ENCODE measurements at places on chromosomes 13 and 19.

DNA sequence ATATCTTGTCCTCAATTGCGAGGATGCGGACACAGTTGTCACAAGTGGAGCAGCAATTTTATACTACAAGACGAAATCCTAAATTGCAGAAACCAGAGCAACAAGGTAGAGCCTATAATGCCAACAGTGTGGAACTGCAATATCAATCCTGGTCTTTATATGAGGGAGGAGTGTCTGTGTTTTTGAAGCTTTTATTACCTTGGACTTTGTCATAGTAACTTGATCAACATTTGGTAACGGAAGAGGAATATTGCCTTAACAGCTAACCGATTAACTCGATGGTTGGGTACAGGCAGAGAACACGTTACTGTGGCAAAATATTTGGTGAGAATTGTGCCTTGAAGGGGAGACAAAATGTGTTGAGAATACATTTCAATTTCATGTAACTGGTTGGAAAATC, 661.5 kb downstream of the FGF9 start:
- DNase-seq: no peak

DNA sequence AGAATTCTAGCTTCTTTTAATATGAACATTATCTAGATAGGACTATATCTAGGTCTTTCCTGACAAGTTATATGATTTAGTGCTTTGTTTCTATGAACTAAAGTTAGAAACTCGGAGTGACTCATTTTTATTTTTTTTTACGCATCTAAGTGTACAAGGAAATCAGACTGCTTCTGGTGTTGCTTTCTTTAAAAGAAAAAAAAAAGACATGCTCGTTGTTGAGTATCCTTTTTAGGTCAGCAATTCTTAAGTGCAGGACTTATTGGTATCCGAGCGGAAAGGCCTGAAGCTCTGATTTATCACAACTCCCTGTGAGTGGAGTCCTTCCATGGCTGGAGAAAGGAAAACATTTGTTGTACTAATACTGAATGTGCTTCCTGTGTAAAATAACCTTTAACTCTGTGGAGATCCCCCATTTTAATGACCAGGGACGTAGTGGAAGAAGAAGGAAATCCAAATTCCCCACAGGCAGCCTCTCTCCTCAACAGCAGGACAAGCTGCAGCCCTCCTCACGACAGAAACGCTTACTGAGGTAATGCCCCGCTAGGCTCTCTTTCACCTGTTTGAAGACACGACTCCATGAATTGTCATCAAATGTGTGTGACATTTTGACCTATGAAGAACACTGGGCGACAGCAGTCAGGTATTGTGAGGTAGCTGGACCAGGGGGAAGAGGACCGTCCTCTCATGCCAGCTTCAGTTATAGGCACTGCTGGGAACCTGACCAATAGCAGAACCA, 17.9 kb upstream of the POMP start:
- DNase-seq: no peak

DNA sequence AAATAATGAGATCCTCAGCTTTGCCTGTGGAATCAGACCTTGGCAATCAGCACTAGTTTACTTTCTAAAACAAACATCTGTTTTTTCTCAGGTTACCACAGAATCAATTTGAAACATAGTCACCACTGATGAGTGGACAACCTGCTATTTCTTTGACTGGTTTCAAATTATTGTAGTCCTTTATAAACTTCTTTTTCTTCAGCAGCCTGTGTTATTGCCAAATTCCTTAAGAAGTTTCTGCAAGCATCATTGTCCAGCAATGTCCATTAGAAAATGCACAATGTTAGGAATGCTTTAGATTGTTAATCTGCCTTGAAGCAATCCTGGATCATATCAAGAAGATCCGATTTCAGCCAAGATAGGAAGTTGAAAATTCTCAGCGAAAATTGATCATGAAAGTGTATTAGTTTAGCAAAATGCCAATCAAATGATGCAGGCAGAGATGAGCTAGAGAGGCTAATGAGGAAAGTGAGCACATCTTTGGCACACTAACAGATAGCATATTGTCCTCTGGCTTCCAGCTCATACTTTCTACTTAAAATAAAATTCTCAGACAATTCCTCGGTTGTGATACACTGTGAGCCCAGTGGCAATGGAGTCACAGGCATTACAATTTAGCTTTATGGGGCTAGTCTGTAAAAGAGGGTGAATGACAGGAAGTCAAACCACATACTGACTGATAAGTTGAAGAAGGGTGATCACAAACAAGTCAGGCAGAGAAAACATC, 270.6 kb downstream of the SLITRK6 start:
- no peak for DNase-seq

GRCh38 chr13:76968041-76968440, 19.7 kb downstream of the ACOD1 start:
- no peak for DNase-seq

DNA sequence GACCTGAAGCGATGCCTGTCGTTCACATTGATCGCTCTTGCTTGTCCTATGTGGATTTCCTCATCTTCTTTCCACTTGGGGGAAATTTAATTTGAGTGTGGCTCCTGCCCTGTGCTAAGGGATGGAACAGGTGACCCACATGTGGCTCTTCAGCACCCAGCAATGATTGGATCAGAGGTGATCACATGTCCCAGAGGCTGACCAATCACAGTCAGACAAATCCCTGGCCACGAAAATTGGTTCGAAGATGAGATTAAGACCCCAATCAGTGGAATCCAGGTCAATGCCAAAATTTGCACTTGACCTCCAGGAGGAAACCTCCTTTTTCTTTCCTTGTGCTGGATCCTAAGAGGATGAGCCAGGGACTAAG, 23.7 kb downstream of the AMER2 start:
- no peak for DNase-seq

GRCh38 chr19:8609279-8610040, 1.1 kb downstream of the ADAMTS10 start:
- DNase-seq: peak; percentile 71

DNA sequence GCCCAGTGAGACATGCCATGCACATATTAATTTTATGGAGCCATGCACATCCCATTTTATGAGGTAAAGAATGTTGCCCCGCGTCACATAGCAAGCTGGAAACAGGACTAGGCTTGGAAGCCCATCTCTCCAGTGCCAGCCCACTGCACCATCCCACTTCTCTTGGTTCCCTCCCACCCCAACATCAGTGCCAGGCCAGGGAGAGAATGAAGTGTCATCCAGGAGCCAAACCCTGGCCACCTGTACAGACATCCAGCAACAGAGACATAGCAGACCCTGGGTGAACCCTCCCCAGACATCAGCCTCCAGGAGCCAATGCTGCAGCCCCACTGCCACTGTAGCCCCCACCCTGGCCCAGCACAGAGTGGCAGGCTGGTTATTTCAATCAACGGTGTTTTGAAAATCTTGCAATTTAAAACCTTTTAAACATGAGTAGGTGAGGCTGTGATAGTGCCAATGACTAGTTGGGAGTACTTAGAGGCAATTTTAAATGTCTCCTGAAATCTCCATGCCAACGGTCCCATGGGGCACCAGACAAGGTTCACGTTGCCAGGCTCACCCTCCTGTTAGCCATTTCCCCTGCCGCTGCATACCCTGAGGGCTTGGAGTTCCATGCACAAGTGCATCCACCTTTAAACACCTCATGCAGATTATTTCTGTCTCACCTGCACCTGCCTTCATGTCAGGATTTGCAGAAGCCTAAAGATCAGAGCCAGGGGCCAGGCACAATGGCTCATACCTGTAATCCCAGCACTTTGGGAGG, 34.7 kb downstream of the VSTM2B start:
- no peak for DNase-seq

DNA sequence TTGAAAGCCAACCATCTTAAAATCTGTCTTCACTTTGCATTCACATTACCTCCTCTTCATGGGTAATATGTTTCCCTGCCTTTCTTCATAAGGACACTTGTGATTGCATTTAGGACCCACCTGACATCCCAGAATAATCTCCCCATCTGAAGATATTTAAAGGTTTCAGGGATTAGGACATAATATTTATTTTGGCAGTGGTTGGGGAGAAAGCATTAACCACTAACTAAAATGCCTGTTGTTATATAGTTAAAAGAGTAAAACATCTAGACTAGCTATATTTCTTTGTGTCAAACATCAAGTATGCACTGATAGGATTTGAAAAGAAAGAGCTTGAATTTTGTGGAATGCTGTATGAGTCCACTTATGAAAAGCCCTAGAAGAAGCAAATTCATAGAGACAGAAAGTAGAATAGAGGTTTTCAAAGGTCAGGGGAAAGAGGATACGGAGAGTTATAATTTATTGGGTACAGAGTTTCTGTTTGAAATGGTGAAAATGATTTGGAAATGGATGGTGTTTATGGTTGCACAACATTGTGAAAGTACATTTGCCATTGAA, 457.7 kb upstream of the SPRY2 start:
- DNase-seq: no peak

- no peak for DNase-seq
Observed at GRCh38 chr13:26599403-26599802, 41.9 kb downstream of the WASF3 start.

DNA sequence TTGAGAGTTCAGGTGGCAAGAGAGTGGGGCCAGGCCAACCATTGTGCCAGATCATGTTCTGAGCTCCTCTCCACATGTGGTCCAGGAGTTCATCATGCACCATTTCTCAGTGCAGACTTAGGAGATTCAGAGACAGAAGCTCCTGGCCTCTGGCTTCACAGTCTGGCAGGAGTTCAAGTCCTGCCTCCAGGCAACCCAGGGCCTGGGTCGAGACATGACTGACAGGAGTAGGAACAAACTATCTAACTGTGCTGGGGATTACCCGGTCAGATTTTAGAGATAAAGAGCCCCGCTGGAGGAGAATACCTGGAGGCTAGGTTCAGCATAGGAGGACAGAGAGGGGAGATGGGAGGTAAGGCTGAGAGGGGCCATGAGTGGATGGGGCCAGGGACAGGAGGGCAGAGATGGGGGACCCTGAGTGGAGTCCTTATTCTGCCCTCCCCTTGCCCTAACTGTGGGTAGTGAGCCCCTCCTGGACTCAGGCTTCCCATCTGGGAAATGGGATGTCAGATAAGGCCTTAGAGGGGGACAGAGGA, 906 bp upstream of the CYP4F11 start:
- no peak for DNase-seq

DNA sequence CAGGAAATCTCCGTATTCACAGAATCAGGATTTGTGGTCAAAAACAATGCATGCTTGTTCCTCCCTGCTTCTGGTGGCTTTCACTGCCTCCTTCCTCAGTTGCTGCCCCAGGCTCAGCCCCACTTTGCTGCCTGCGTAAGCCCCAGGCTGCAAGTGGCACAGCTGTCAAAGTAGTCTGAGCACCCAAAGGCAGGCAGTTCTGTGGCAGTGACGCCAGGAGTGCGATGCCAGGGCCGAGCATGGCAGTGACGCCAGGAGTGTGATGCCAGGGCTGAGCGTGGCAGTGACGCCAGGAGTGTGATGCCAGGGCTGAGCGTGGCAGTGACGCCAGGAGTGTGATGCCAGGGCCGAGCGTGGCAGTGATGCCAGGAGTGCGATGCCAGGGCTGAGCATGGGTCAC, 77.3 kb upstream of the GPR183 start:
- DNase-seq: no peak

- DNase-seq: no peak
Observed at GRCh38 chr19:8148410-8149260, 757 bp downstream of the FBN3 start.

- no peak for DNase-seq
Observed at GRCh38 chr13:65133094-65133493, 2097.0 kb downstream of the PCDH9 start.

DNA sequence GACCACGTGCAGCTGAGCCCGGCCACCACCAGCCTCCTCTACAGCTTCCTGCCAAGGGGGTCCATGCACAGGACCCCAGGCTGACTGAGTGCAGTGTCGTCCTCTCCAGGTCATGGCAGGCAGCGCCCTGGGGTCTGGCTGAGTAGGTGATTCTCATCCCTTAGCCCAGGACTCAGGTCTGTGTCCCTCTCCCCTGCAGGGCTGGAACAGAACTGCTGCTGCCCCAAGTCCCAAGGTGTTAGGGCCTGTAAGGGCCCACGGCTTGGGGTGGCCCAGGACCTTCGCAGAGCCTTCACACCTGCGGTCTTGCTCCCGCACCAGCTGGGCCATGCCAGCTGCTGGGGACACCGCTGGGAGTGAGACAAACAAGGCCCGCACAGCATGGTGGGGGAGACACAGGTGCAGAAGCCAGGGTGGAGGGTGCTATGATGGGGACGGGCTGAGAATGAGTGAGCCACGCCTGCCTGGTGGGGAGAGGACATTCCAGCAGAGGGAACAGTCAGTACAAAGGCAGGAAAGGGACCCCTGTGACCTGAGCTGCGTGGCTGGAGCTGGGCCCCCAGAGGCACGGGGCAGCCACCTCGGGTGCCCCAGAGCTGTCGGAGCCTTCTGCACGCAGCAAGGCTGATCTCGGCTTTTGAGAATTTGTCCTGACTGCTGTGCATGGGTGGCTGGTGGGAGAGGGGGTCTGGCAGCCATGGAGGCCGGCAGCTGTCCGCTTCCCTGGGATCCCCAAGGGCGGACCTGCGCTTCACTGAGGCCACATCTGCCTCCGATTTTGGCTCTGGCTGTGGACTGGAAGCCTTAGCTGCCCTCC, 11.9 kb downstream of the PLEKHF1 start:
- DNase-seq: no peak

- no peak for DNase-seq
Observed at GRCh38 chr19:4575267-4576015, 16.0 kb upstream of the SEMA6B start.

All from natural killer cell treated with Interleukin-12 subunit alpha and Interleukin-12 subunit beta and Interleukin-15 and Interleukin-18, amount 100 ng/mL, for 72 hours (primary cell).